C1 segment of cervical spinal cord (tissue), 14 donors: ENCODE measurements at places on chromosomes 7 and 10.

- DNase-seq = no peak
Observed at GRCh38 chr10:74586088-74586585, 240.3 kb upstream of the KAT6B start.

DNA sequence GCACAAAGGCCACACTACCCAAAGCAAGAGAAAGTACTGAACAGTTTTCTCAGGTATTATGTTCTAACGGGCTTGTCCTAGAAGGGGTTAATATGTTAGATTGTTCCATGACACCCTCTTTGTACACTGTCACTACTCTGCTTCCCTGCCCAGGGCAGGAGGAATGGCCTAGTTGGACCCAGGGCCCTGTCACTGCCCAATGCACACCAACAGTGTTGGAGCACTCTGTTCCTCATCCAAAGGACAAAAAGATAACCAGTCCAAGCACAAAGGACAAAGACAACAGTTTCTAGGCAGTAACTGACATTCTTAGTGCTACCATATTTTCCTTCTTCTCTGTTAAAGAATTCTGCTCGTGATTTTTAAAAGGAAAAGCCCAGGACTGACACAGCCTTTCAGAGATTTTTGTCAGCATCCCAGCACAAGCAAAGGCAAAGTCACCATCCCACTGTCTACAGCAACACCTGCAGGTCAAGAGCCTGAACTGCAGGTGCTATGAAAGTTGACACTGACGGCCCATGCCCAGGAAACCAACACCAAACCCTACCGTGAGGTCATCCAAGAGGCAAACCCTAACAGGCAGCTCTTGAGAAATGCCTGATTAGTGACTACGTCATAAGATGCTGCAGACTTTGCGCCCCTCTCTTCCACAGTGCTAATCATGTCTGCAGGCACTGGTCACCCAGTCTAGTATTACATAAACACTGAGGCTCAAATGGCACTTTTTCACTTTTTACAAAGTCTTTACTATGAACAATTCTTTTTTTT is 13.2 kb downstream of the NUDCD3 start:
- DNase-seq = peak; percentile 37

DNA sequence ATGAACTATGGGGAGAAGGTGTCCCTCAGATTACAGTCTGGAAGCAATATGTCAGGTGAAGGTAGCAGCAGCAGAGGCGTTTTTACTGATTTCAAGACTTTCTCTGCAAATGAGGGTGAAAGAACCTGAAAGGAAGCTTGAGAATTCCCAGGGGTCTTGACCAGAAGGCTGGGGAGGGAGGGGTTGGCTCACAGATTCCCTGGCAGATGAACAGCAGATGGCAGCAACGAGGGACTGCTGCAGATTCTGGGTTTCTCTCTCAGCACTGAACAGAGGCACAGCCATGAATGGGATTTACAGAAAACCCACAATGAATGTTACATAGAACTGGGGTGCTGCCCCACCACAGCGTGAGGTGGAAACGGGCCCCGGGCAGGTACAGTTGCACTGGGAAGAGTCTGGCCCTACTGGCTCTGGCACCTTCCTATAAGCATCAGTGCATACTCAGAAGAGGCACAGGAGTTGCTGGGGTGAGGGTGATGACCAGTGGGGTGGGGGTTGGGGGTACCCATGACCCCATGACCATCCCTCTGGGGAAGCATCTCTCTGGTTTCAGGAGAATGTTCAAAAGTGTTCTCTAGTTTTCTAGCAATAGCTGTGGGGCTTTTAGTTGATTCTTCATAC is 317.8 kb downstream of the SH2D4B start:
- no peak for DNase-seq

DNA sequence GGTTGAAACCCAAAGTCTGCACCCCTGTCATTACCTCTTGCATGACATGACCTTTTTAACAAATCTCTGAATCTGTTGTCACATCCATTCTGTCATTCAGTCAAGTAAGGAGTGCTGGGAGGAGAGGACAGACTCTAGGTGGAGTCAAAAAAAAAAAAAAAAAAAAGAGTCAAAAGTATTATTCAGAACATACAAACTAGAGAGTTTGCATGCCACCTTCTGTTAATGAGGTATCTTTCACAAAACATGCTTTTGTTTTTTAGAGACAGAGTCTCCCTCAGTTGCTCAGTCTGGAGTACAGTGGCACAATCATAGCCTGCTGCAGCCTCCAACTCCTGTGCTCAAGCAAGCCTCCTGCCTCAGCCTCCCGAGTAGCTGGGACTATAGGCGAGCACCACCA is 81.6 kb upstream of the ARMC3 start:
- DNase-seq = no peak

- DNase-seq = no peak
Observed at GRCh38 chr7:23332910-23333612, 33.9 kb downstream of the MALSU1 start.

DNA sequence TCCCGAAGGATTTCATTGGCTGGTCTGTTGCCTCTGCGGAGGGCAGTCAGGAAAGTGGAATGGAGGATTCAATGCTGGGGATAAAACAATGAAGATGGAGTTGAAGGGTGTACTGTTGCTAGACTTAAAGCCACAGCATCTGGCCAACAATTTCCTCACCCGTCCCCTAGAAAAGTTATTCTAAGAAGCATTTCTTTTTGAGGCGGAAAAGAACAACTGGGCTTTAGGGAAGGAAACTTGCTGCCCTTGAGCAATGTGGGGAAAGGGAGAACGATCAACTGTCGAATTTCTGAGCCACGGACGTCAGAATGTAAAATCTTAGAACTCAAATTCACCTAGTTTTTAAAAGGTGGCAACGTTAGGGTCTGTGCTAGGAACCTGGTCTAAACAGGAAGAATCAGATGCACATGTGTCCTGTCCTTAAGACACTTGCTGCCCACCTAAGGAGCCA is 664 bp downstream of the FMC1 start:
- no peak for DNase-seq

DNA sequence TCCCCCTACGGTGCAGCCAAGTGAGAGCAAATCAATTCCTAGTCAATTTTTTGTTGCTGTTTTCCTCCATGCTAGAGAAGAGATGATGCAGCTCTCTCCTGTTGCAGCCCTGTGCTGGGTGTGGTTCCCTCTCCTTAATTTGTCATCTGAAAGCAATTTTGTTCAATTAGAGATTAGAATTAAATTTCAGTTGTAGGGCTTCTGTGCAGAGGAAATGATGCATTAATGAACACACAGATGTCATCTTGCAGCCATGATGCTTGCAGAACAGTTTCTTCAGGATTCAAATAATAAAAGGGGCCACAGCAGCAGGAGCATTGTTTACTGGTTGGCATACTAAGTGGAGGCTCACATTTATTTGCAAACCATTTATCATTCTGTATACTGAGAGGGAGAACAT is 266.0 kb downstream of the AUTS2 start:
- no peak for DNase-seq

DNA sequence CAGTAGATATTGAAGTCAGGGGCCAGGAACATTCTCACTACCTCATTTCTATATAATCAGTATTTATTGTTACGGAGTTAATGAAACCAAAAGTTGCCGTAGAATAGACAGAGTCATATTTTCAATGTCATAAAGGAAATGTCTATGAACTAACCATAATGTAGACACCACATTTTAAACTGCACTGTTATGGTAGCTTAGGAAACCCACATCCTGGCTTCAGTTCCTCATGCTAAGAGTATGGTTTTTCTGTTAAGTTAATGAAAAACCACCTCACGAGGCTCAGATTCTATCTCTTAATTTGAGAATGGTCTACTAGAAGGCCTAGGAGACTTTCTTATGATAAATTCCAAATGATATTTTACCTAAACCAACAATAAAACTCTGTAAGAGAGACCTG is 166.5 kb downstream of the TMEM26 start:
- DNase-seq = no peak

DNA sequence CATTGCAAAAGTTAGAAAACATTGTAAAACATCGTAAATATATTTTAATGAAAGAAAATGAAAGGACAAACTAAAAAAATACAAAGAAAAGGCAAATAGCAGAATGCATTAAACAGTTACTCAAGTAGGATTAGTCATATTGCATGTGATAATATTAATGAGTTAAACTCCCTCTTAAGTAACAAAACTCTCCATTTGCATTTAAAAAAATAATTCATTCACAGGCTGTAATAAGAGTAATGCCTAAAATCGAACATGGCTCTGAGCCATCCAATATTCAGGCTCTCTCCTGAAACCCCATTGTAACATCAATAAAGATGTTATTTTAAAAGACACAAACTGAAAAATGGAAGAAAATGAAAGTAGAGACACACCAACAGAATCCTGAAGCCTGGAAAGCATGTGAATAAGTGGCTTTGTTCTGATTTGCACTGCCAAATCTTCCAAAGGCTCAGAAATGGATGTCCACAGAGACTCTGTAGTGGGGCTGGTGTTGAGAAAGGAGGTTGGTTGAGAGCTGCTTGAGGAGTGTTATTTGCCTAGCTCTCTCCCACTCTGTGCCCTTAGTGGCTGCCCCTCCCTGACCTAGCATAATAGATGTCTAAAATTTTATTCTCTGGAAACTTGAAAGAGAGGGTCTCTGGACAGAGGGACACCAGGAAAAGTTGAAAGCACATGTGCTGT is 268.3 kb upstream of the MEOX2 start:
- DNase-seq = no peak

- DNase-seq = no peak
Observed at GRCh38 chr7:5997210-5997808, 11.5 kb downstream of the PMS2 start.

- DNase-seq = no peak
Observed at GRCh38 chr7:46764100-46764936, 817.6 kb downstream of the TNS3 start.

GRCh38 chr7:129561677-129562359 is 49.7 kb upstream of the NRF1 start:
- no peak for DNase-seq

DNA sequence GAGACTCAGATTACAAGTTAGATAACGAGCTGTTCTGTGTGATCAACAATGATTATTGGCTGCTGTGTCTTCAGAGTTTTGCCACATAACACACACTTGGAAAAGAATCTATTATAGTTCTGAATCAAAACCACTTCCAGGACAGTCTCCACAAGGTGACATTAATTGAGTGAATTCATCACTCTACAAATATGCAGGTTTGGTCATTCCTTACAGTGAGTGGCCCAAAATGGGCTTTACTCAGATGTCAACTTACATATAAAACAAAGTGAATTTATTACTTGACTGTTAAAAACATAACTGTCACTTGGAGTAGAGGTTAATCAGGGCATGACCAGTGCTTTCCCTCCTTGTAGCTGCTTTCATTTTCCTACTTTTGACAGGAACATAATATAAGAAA is 984.3 kb downstream of the REEP3 start:
- no peak for DNase-seq

- no peak for DNase-seq
Observed at GRCh38 chr10:88071879-88072278, 208.5 kb downstream of the PTEN start.

GRCh38 chr7:69989551-69989950 is 391.3 kb downstream of the AUTS2 start:
- no peak for DNase-seq

- DNase-seq = no peak
Observed at GRCh38 chr10:88346144-88346977, 236.8 kb downstream of the RNLS start.

GRCh38 chr7:143958781-143959180 is 4.1 kb downstream of the OR2F1 start:
- no peak for DNase-seq

DNA sequence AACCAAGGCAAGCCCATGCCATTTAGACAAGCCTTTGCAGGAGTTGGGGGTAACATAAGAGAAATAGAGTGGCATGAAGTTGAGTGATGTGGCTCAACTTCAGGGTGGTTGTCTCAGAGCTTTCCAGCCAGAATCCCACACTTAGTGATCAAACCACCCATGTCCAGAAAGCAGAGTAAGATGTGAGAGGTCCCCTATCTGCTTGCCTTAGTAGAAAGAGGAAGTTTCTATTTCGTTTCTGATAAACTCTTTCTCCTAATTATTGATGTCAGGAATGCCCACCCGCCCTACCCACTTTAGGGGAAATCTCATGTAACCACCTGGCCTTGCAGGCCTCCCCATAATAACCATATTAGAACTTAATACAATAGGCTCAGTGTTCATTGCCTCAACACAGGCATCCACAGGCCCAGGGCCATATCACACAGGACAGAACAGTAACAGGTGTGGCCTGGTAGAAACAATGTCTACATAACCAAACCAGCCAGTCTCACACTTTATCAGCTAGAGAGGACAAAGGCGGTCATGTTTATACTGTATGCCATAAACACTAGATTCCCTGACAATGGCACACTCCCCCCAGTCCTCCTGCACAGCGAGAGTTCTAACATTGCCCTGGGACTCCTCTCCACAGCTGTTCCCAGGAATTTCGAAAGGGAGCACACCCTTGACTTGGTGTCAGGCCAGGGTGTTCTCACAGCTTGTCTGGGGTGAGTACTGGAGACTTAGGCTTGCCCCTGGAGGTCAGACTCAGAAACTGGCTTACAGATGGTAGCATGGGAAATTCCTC is 364.4 kb downstream of the CXCL12 start:
- no peak for DNase-seq

GRCh38 chr10:5551531-5552375 is 27.0 kb downstream of the CALML3 start:
- no peak for DNase-seq

- no peak for DNase-seq
Observed at GRCh38 chr10:126459032-126459831, 71.0 kb upstream of the ADAM12 start.

DNA sequence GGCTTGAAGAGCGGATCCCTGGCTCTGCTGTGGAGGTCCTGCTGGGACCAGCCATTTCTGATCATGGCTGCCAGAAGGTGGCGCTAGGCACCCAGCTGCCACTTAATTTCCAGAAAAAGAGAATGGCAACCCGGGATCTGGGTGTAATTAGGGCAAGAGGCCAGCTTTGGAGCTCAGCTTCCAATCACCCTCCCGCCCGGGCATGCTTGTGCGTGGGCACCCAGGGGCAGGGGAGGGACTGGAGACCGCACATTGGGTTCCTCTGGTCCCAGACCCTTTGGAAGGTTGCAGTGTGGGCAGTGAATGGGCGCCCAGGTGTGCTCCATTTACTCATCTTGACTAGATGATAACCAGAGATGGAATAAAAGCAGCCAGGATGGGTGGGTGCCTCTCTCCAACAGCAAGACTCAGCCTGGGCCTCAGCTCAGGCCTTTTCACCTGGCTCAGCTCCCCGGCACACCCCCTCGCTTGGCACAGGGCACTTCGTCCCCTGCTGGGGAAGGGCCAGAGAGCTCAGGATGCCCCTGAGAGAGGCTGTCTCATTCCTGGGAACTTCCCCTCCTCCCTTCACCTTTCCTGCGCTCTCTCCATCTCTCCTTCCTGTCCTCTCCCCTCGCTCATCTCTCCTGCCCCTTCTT is 14.7 kb downstream of the FAM241B start:
- peak; percentile 8 for DNase-seq

DNA sequence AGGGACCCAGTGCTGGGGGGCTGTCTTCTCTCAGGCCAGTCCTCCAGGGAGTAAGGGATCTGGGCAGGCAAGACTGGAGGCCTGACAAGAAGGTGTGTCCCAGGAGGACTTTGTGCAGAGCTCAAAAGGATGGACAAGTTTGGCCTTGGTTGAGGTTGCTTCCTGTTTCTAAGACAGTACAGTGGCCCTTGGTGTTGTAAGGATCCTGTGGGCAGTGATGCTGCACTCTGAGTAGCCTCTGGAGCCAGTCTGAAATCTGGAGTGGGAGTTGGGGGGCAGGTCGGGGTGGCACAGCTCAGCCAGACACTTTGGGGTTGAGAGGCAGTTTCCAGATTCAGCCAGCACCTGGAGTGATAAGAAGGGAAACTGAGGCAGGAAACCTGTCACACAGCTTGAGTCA is 139.2 kb upstream of the ZMIZ1 start:
- no peak for DNase-seq
